Activated naive CD4-positive, alpha-beta T cell treated with anti-CD3 and anti-CD28 coated beads for 36 hours (primary cell): ENCODE measurements at places on chromosomes 12 and 14. TPM values are rescaled to one million over a fixed set of nuclear protein-coding genes. Genes with fewer than 3 reads are reported as not detected.

The EVL gene
- 173 TPM for total RNA-seq

The RHOJ gene
- total RNA-seq = not detected

The CLEC12A gene
- not detected for total RNA-seq

The SCN8A gene
- 0.42 TPM for total RNA-seq

The SIX6 gene
- not detected for total RNA-seq

The TMEM63C gene
- 0.72 TPM for total RNA-seq

The ATL1 gene
- total RNA-seq = not detected

The RFX4 gene
- total RNA-seq = not detected

The IQSEC3 gene
- 0.86 TPM for total RNA-seq

DNA sequence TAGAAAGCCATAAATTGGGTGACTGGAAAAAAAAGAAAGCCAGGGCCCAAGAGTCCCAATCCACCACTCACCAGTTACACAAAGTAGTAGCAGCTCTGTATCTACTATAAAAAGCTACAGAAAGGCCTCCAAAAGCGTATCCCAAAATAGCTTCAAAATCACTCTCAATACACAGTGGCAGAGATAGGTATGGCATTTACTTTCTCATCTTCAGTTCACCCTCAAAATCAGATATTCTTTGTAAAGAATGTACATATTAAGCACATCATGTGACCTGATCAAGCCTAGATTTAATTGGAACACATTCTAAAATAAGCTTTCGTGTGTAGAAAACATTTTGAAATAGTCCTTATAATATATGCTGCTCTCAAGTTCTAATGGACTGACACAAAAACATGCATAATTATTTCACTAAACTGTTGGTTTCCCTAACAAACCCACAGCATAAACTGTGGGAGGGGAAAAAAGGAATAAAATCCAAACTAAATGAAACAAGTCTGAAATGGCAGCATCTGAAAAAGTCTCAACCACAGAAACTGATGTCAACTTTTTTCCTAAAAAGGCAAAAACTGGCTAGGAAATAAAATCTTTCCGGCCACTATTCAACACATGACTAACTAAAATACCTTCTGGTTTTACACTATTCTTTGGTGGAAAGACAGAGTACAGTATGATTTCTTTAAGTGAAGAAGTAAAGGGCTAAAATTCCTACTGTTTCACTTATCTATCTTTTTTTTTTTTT is 25.9 kb downstream of the UBE2N start:
- H3K27ac ChIP-seq = peak overlapping the region; percentile 79
- H3K27me3 ChIP-seq = no peaks in the 10 kb centered on the region
- H3K4me3 ChIP-seq = no peak overlapping the region
- peaks cover 83% of the 10 kb centered on the region for H3K4me1 ChIP-seq

DNA sequence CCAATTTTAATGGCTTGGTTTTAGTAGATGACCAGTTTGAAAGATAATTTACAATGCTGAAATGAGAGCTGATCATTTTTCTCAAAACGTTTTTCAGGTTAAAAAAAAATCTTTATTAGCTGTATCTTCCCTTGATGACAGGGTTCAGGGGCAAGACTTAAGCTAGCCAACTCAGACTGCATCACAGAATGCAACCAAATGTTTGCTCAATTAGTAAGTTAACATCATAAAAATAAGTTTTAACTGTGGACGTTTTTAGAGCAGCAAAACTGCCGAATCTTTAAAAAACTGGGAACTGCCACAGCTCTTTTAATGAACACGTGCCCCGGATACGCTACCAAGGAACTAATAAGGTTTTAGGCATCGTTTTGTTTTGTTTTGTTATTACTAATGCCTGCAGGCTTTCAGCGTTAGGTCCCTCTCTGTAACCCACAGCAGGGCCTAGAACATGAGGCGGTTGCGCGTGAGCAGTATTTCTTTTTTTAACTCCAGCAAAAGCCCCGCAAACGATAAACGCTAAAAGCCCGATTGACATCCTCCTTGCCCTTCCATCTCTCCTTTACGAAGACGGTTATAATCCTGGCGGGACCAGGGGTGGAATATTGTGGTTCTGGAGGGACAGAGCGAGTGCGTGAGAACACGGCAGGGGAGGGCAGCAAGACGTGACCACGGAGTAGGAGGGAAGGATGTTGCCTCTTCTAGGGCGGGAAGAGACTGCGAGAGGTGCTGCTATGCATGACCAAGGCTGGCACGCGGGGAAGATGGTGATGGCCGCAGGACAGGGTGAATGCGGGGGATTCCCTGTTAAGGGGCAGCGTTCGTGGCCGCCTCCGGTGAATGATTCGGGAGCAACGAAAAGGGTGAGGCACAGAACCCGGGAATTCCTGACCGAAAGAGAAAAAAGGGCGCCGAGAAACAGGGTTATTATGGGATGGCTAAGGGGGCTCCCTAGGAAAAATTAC is 652 bp downstream of the SUPT16H start:
- H3K36me3 ChIP-seq = peaks cover 31% of the 10 kb centered on the region
- H3K4me1 ChIP-seq = peaks cover 38% of the 10 kb centered on the region
- peak; percentile 51 for DNase-seq
- peak overlapping the region; percentile 98 for H3K4me3 ChIP-seq
- H3K27me3 ChIP-seq = no peaks in the 10 kb centered on the region

GRCh38 chr12:1851151-1851701 is 30.9 kb downstream of the LRTM2 start:
- no peak for DNase-seq
- no peak overlapping the region for H3K4me3 ChIP-seq
- no peaks in the 10 kb centered on the region for H3K4me1 ChIP-seq
- H3K36me3 ChIP-seq = no peaks in the 10 kb centered on the region
- H3K27me3 ChIP-seq = no peaks in the 10 kb centered on the region

GRCh38 chr12:72281126-72281525 is 9.0 kb downstream of the TRHDE start:
- H3K27ac ChIP-seq = no peak overlapping the region
- no peaks in the 10 kb centered on the region for H3K4me1 ChIP-seq
- no peak overlapping the region for H3K4me3 ChIP-seq
- no peak for DNase-seq
- peaks cover 4% of the 10 kb centered on the region for H3K27me3 ChIP-seq

GRCh38 chr12:6570264-6570887 is 2.3 kb upstream of the NOP2 start:
- H3K4me1 ChIP-seq = peaks cover 60% of the 10 kb centered on the region
- peaks cover 50% of the 10 kb centered on the region for H3K36me3 ChIP-seq
- no peaks in the 10 kb centered on the region for H3K27me3 ChIP-seq
- peak overlapping the region; percentile 21 for H3K4me3 ChIP-seq
- peak; percentile 69 for DNase-seq

- no peak overlapping the region for H3K27ac ChIP-seq
- H3K36me3 ChIP-seq = peaks cover 3% of the 10 kb centered on the region
- no peak overlapping the region for H3K4me3 ChIP-seq
Observed at GRCh38 chr14:105325303-105325702, 10.8 kb downstream of the PACS2 start.

GRCh38 chr12:95709152-95709551 is 81.4 kb downstream of the NTN4 start:
- H3K27ac ChIP-seq = no peak overlapping the region

- H3K4me3 ChIP-seq = peak overlapping the region; percentile 71
- H3K27me3 ChIP-seq = peaks cover 11% of the 10 kb centered on the region
- no peak overlapping the region for H3K27ac ChIP-seq
- DNase-seq = peak; percentile 70
Observed at GRCh38 chr14:96592591-96593386, 90.6 kb downstream of the PAPOLA start.

- no peaks in the 10 kb centered on the region for H3K36me3 ChIP-seq
- H3K4me1 ChIP-seq = peaks cover 38% of the 10 kb centered on the region
- no peak for DNase-seq
- H3K27ac ChIP-seq = no peak overlapping the region
- no peaks in the 10 kb centered on the region for H3K27me3 ChIP-seq
Observed at GRCh38 chr14:49997991-49998390, 105.1 kb downstream of the ARF6 start.

DNA sequence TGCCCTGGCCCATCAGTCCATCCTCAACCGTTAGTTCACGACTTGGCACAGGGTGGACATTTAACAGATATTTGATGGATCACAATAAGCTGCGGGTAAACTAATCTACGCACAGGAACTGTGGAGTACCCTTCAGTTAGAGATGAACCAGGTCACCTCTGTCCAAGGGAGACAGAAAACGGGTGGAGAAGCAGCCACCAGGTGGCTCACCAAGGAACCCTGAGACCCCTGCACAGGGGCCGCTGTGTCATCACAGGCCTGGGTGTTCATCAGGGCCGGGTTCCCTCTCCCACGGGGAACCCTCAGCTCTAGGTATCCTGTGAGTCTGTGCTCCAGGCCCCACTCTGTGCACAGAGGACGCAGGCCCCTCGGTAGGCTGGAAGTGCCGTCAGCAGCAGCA is 122.2 kb downstream of the PIWIL1 start:
- DNase-seq = no peak
- H3K4me1 ChIP-seq = no peaks in the 10 kb centered on the region
- H3K4me3 ChIP-seq = no peak overlapping the region
- no peaks in the 10 kb centered on the region for H3K27me3 ChIP-seq
- H3K27ac ChIP-seq = no peak overlapping the region

DNA sequence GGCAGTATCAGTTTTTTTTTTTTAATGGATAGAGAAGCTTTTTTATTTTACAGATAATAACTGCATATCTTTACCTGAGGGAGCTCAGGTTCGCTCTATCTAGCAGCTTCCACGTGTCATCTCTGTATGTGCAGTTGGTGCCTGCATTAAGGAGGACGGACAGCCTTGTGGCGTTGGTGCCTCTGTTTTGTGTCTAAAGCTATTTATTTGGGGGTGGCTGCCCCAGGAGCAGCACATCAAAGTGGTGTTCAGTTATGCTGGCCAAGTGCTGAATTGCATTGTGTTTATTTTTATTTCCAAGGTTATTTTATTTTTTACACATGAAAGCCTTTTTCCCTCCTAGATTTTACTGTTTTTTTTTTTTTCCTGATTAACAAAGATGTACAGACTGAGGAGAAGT is 59.7 kb downstream of the RASSF3 start:
- no peak for DNase-seq
- peak overlapping the region; percentile 78 for H3K4me3 ChIP-seq
- H3K27ac ChIP-seq = peak overlapping the region; percentile 92
- peaks cover 2% of the 10 kb centered on the region for H3K36me3 ChIP-seq
- H3K4me1 ChIP-seq = peaks cover 94% of the 10 kb centered on the region

- no peaks in the 10 kb centered on the region for H3K4me1 ChIP-seq
- H3K4me3 ChIP-seq = no peak overlapping the region
- no peak for DNase-seq
- peaks cover 4% of the 10 kb centered on the region for H3K27me3 ChIP-seq
- H3K36me3 ChIP-seq = no peaks in the 10 kb centered on the region
- no peak overlapping the region for H3K27ac ChIP-seq
Observed at GRCh38 chr14:70127186-70127585, 61.6 kb downstream of the SLC8A3 start.

- H3K4me1 ChIP-seq = peaks cover 3% of the 10 kb centered on the region
- no peak for DNase-seq
- no peak overlapping the region for H3K4me3 ChIP-seq
- H3K27me3 ChIP-seq = no peaks in the 10 kb centered on the region
- peaks cover 9% of the 10 kb centered on the region for H3K36me3 ChIP-seq
- H3K27ac ChIP-seq = no peak overlapping the region
Observed at GRCh38 chr12:28543021-28543890, 353.0 kb downstream of the CCDC91 start.

- no peaks in the 10 kb centered on the region for H3K27me3 ChIP-seq
- no peak overlapping the region for H3K27ac ChIP-seq
- DNase-seq = no peak
- peaks cover 15% of the 10 kb centered on the region for H3K4me1 ChIP-seq
Observed at GRCh38 chr12:51214895-51215294, 3.0 kb downstream of the POU6F1 start.

DNA sequence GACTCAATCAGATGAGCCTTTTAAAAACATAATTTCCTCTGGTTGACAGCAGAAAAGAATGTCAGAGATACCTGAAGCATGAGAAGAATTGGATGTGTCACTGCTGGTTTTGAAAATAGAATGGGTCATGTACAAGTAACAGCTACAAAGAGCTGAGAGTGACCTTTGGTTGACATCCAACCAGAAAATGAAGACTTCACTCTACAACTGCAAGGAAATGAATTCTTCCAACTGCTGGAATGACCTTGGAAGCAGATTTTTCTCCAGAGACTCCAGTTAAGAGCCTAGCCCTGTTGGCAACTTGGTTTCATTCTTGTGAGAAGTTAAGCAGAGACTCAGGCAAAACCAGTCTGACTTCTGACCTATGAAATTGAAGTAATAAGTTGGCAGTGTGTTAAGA is 505.9 kb downstream of the SLC16A7 start:
- H3K27me3 ChIP-seq = no peaks in the 10 kb centered on the region
- H3K4me1 ChIP-seq = no peaks in the 10 kb centered on the region
- H3K27ac ChIP-seq = no peak overlapping the region
- no peaks in the 10 kb centered on the region for H3K36me3 ChIP-seq

DNA sequence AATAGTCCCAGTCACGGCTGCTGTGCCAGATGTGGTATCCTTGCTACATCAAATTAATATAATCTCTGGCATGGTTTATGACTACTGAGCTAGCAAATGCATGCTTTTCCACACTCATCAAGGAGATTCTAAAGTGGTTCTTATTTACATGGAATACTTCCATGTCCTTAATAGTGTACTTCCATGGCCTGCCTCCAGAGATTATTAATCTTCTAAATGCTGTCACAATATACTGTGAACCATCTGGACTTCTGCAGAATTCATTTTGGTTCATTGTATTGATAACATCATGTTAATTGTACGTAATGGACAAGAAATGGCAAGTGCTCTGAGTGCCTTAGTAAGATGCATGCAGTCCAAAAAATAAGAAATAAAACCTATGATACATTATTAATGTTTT is 230.8 kb downstream of the NUAK1 start:
- H3K4me1 ChIP-seq = no peaks in the 10 kb centered on the region
- DNase-seq = no peak
- H3K36me3 ChIP-seq = no peaks in the 10 kb centered on the region
- peaks cover 4% of the 10 kb centered on the region for H3K27me3 ChIP-seq
- no peak overlapping the region for H3K27ac ChIP-seq

- DNase-seq = no peak
- H3K36me3 ChIP-seq = no peaks in the 10 kb centered on the region
- no peak overlapping the region for H3K27ac ChIP-seq
- H3K4me1 ChIP-seq = no peaks in the 10 kb centered on the region
- peaks cover 5% of the 10 kb centered on the region for H3K27me3 ChIP-seq
Observed at GRCh38 chr14:77189479-77189878, 7.9 kb downstream of the TMEM63C start.

- H3K36me3 ChIP-seq = peaks cover 16% of the 10 kb centered on the region
- DNase-seq = peak; percentile 60
- H3K27me3 ChIP-seq = no peaks in the 10 kb centered on the region
Observed at GRCh38 chr12:47396902-47397663, 308.7 kb downstream of the RPAP3 start.
